NCI-H69 (cell line): ENCODE measurements at places on chromosomes 4 and X.

DNA sequence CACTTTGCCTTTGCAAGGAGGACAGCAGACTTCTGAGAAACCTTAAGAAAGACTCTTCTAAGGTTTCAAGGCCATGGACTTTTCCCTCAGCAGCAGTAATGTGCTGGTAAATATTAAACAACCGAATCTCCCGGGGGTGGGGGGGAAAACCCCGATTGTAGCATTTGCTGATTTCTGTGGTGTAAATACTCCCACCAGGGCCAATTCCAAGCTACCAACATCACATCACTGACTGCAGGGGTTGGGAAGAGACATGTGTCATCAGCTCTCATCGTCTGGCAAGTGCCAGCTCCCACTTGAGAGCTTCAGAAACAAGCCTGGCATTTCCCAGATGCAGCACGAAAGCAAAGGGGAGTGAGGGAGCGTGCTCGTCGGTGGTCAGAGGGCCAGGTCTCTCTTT, 101.2 kb downstream of the BCOR start:
- no peak for DNase-seq

DNA sequence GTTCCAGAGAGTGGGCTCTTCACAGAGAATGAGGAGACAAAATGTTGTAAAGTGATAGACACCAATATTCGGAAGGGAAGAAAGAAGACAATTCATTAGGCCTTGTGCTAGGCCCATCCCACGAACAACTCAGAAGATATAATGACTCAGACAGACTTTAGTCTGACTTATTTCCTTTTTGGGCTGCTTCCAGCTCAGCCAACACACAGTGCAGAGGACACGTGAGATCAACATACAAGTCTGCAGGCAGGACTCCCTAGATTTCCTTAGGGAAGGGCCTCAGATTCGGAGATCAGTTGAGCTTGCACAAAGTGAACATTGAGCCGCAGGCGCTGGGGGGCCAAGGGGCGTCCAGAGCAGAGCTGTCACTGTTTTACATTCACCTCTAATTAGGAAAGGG, 290.7 kb upstream of the TENM3 start:
- DNase-seq: peak; percentile 56

DNA sequence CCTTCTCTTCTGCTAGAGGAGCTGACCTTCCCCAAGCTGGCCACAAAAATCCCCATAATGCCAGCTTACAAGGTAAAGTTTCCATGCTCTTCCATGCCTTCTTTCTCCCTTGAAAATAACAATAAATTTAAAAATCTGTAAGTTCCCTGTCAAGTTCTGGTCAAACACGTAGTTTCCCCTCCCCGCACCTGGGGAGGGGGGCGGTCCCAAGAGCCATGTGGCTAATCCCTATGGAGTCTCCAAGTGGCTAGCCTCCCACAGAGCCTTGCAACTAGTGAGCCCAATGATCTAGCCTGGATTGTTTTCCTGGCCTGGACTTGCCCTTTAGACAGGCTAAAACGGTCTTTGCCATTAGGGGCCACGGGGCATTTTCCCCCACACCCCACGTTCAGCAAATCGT, 2.1 kb upstream of the NRK start:
- no peak for DNase-seq

DNA sequence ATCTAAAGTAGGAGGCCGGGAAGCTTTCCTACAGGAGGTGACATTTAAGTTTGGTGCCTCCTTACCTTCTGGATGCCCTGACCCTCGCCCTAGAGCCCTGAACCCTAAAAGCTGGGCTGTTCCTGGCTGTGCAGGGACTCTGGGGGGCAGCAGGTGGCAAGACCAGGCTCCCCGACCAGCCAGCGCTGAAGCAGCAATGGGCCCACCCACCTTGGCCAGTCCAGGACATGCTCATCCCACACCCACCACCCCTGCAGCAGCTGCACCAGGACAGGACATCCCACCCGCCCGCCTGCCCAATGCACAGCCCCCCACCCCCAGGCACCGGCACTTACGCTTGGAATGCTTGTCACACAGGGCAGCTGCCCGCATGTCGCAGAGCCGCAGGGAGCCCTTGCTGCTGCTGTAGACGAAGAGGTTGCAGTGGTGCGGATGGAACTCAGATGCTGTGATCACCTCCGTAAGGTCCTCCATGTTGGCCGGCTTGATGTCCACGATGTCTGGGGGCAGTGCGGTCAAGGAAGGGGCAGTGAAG, 77.9 kb downstream of the WFS1 start:
- no peak for DNase-seq

- DNase-seq: no peak
Measured at GRCh38 chrX:150543230-150544155, 24.9 kb upstream of the MTM1 start.

DNA sequence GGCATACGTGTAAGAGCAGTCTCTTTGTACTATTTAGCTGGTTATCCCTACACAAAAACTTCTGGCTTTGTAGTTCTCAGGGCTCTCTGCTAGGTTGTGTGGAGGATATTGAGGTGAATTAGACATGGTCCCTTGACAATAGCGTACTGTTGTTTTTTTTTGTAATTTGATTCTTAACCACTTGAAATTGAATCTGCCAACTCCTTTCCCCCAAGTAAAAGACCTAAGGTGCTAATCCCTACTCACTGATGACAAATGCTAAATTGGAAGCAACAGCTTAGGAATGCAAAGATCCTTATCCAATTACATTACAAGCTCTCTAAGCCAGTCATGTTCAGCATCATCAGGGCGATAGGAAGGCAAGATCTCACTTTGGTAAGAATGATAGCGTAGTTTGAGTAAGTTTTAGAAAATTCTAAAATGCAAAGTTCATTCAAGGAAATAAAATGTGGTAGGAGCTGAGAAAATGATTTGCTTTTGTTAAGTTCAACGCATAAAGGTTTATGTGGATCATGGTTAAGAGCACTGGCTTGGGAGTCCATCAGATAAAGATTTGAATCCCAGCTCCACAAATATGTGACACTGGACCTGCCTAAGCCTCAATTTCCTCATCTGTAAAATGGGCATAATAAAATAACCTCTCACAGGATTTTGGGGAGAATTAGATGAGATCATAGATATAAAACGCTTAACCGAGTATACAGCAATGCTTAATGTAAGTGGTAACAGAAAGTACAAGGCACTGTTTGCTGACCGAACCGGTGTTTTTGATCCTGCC, 39.3 kb downstream of the DOCK11 start:
- DNase-seq: peak; percentile 4

DNA sequence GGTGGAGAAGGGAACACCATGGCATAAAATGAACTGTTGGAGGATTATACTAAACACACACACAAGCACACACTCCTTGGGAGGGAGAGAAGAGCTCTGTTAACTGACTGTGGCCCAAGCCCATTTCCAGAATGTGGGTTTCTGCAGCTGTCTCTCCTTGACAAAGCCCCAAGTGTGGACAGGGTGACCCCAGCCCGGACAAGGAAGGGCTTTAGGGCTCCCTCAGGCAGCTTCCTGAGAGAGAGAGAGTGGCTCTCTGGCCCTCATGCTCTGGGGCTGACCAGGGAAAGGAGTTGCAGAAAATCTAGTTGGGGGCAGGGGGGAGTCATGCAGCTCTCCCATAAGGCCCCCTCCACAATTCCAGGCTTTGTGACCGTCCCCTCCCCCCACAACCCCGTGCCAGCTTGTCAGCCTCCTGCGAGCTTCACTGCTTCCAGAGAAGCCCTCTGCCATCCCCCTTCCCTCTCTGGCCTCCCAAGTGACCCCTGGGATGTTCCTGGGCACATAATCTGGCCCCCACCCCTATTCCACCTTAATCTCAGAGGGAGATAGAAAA, 590 bp downstream of the ARHGEF9 start:
- no peak for DNase-seq

- no peak for DNase-seq
Measured at GRCh38 chr4:104743215-104743653, 248.5 kb upstream of the CXXC4 start.

GRCh38 chr4:185810746-185811508, 1.1 kb downstream of the SORBS2 start:
- no peak for DNase-seq

GRCh38 chr4:35539404-35540055, 704.8 kb downstream of the ARAP2 start:
- no peak for DNase-seq

DNA sequence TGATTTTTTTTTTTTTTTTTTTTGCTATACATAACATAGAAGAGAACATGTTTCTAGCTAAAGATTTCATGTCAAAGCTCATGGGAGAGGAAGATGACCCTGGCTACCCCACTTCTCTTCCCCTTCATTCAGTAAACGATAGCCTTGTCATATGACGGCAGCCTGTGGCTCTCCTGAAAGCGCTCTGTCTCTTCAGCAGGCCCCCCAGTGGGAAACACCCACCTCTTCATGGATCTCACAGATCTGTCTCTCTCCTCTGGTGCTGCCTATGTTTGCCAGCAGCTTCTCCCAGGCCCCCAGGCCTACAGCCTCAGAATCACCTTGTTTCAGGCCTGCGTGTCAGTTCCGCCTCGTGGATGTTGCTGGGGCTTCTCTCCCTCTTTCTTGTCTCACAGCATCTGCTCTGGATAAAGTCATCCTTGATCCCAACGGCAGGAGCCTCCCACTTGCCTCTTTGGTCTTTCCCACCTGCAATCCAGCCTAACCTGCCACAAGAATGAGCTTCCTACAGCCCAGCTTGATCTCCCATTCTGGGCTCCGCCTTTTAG, 34.6 kb downstream of the RHOH start:
- DNase-seq: no peak

- no peak for DNase-seq
Measured at GRCh38 chr4:184359888-184360287, 114.5 kb downstream of the IRF2 start.

DNA sequence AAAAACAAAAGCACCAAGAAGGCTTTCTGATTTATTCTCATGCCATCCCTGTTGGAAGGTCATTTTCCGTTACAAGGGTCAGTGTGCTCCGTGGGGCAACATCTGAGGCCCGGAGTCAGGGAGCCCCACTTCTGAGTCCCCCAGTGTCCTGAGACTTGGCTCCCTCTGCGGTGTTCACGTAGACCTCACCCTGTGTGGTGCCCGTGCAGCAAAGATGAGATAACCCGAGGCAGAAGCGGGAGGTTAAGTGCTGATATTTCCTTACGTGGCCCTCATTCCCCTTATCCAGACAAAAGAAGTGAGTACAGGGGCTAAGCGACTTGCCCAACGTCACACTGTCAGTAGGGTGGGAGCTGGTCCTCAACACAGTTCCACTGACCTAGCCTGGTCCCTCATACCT, 3.5 kb downstream of the JAKMIP1 start:
- DNase-seq: no peak
